ENCODE measurements at places on chromosomes 5 and 9.

- no peak for DNase-seq
These were observed 406.3 kb upstream of the ADAMTSL1 start for GRCh38 chr9:18067548-18068120.

DNA sequence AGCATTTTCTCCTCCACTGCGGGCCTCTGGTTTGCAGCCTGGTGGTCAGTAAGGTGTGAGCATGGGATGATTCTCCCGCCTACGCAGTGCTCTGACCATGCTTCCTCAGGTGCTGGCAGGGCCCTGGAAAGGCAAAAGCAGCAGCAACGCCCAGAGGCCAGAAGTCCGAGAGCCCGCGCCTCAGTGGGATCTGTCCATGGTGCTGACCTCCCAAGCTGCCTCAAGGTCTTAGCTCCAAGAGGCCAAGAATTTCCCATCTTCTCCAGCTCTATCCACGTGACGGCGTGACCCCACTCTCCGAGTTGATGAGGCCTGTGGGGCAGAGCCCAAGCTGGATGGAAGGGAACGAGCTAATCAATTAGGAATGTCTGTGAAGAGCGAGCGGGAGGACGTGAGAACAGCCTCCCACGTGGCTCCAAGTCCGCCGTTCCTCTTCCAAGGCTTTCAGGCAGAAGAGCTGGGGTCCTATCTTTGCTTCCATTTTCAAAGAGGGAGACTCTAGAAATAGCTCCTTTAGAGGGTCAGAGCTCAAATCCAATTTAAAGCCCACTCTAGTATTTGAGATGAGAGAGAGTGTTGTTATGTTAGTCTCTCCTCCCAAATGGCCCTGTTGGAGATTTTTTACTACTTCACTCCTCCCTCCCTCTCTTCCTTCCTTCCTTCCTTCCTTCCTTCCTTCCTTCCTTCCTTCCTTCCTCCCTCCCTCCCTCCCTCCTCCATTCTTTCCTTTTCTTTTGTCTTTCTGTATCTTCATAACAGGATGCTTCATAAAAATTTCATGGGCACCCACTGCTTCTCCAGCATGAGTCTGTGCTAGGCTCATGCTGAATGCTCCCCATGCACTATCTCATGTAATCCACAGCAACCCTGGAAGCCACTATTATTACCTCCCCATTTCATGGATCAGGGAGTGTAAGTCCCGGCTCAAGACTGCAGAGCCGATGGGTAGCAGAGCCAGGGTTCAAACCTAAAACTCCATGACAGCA lies 69.3 kb downstream of the OLFM1 start:
- DNase-seq, result no peak

DNA sequence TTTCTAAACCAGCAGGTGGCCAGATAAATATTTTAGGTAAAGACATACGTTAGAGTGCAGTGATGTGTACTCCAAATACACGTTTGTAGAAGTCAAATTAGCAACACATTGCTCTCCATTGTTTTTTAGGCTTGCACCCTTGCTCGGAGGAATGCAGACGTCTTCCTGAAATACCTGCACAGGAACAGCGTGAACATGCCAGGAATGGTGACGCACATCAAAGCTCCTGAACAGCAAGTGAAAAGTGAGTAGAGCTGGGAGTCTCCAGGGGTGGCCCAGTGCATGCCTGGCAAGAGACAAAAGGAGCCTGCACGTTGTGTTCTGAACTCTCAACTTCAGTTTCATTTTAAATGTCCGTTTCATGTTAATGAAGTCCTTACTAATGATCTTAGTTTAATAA lies 207.5 kb upstream of the OTULINL start:
- no peak for DNase-seq

DNA sequence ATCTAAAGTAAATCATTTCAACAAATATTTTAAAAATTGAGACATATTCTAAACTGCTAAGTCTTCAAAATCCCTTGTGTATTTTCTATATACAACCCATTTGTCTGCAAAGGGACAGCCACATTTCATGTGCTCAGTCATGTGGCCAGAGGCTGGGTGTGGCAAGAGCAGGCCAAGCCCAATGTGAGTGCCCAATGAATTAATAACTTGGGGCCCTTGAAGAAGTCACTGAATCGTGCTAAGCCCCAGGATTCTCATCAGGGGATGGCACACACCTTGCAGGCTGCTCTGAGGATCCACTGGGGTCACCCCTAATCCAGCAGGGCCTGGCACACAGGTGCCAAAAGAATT lies 78.2 kb upstream of the SMIM23 start:
- DNase-seq, result no peak

GRCh38 chr5:148934895-148935400 lies 108.5 kb downstream of the ADRB2 start:
- no peak for DNase-seq

DNA sequence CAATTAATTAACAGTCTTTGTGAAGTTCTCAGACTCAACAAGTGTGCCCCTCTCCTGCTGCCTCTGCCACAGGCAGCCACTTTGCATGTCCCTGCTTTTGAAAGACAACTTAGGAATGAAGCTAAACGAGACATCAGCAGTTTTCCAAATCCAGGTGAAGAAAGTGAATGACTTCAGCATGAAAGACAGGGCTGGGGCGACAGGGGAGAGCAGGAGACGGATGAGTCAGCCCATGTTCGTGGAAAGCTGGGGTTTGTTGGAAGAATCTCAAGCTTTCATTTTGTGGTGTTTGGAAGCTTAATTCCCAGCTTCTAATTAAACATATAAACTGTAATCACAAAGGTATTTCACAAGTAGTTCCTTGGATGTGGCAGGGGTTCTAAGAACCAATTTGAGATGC lies 207.8 kb upstream of the MAP3K1 start:
- no peak for DNase-seq

GRCh38 chr9:128998462-128998861 lies 29.7 kb downstream of the SH3GLB2 start:
- no peak for DNase-seq

GRCh38 chr9:76580188-76580587 lies 121.2 kb downstream of the GCNT1 start:
- no peak for DNase-seq

DNA sequence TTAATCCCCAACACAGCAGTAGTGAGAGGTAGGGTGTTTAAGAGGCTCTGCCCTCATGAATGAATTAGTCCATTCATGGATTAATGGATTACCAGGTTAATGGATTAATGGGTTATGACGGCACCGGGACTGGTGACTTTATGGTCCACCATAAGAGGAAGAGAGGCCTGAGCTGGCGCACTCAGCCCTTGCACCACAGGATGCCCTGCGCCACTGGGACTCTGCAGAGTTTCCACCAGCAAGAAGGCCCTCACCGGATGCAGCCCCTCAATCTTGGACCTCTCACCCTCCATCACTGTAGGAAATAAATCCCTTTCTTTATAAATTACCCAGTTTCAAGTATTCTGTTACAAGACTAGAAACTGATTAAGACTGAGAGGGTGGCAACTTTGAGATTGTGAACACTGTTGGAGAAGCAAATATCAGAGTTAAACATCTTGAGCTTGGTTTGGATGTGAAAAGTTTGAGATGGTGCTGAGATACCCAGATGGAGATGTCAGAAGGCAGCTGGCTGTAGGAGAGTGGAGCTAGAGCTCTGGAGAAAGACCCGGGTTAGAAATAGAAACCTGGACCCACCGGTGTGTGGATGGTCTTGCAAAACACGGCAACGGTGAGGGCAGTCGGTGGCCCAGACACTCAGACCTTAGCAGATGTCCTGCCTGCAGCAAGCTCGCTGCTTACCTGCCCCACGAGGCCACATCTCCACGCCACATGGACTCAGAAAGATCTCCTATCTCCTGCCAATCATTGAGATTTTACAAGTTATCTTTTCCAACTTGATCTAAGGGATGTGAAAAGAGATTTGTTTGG lies 98.8 kb downstream of the HSD17B3 start:
- no peak for DNase-seq
